ENCODE measurements at places on chromosomes 2 and 18. TPM values are rescaled to one million over a fixed set of nuclear protein-coding genes. Genes with fewer than 3 reads are reported as not detected.

Gene CCDC68
- 11.9 TPM for total RNA-seq

Gene CNRIP1
- 36.2 TPM for total RNA-seq

Gene QPCT
- 2.4 TPM for total RNA-seq

Gene SLC9A4
- total RNA-seq, result not detected

Gene TTC27
- 18.6 TPM for total RNA-seq

Gene ID2
- 205 TPM for total RNA-seq

Gene ANKAR
- 13.3 TPM for total RNA-seq

Gene AGXT
- 0.33 TPM for total RNA-seq

Data from subcutaneous adipose tissue (tissue), 4 donors.